Suppressor macrophage treated with lipopolysaccharide for 4 hours (primary cell): ENCODE measurements at places on chromosomes 16 and 17.
A peak's percentile ranks its signal among the peaks of the same experiment; 100 is the strongest.

DNA sequence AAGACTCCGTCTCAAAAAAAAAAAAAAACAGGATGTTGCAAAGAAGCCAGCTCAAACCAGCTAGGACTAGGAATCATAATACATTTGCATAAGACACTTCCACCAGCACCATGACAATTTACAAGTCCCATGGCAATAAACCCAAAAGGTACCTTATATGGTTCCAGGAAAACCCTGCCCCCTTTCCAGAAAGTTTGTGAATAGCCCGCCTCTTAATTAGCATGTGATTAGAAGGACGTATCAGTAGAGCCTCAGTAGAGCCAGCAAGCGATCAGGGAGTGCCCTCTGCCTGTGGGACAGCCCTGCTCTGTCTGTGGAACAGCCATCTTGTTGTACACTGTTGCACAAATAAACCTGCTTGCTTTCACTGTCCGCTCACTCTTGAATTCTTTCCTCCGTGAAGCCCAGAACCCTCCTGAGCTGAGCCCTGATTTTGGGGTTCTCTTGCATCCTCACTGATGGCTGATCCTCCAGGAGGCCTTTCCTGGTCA lies 14.0 kb downstream of the NUPR1 start:
- DNase-seq = peak; percentile 46

DNA sequence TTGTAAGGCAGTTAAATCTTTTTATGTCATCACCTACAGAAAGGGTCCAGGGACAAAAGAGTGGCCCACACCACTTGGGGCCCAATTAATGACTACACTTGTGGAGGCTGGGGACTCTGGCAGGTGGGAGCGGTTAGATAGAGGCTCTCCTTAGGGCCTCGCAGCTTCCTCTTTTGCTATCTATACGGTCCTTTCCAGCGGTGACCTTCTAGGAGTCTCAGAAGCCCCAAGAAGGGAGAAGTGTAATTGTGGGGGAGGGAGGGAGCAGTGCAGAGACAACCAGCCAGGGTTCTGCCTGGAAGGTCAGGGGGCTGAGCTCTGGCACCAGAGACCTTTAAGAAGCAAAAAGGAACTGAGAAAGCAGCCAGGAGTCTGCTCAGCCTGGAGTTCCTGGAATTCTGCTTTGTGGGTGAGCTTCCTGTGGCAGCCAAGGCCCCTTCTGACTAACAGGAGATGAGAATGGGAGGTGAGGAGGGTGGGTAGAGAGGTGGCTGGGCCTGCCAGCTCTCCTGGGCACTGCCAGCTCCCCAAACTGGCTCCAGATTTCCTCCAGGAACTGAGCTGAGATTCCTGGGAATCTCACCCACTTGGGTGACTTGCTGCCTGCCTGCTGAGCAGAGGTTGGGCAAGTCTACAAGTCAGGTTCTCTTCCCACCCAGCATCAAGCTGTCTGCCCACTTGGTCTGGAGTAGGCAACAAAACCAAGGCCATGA lies 16.3 kb upstream of the MAP3K14 start:
- peak; percentile 91 for DNase-seq

DNA sequence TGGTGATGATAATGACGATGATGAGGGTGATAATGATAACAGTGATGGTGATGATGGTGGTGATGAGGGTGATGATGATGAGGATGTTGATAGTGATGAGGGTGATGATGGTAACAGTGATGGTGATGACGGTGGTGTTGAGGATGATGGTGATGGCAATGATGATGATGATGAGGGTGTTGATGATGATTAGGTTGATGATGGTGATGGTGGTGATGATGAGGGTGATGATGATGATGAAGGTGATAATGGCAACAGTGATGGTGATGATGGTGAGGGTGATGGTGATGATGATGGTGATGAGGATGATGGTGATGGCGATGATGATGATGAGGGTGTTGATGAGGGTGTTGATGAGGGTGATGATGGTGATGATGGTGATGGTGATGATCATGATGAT lies 93.8 kb upstream of the ZNF469 start:
- no peak for DNase-seq

- no peak for DNase-seq
These were observed 50.0 kb downstream of the PLD6 start for GRCh38 chr17:17156107-17156506.

- no peak for DNase-seq
These were observed 2.6 kb downstream of the BAIAP3 start for GRCh38 chr16:1335996-1336395.

- DNase-seq = no peak
These were observed 12.9 kb upstream of the MYO18A start for GRCh38 chr17:29193146-29193545.

DNA sequence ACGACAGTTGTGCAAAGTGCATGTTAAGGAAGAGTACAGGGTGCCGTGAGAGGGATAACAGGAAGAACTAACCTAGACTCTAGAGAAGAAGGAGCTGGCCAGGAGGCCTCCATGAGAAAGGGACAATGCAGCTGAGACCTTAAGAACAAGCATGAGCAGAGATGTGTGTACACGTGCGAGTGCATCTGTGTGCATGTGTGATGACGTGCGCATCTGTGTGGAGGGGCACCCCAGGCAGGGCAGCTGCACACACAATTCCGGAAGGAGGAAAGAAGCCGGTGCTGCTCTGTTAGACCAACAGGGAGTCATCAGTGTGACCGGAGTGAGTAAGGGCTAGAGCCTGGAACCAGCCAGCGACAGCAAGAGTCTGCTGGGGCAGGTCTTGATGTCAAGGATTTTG lies 7.6 kb upstream of the KIF19 start:
- DNase-seq = no peak

GRCh38 chr17:9419932-9420453 lies 155.6 kb downstream of the STX8 start:
- no peak for DNase-seq

GRCh38 chr17:6995500-6996255 lies at the start of gene ALOX12:
ALOX12 (plus strand) TSS chr17:6996049; CDS start chr17:6996118, 69 bp downstream.
- no peak for DNase-seq

DNA sequence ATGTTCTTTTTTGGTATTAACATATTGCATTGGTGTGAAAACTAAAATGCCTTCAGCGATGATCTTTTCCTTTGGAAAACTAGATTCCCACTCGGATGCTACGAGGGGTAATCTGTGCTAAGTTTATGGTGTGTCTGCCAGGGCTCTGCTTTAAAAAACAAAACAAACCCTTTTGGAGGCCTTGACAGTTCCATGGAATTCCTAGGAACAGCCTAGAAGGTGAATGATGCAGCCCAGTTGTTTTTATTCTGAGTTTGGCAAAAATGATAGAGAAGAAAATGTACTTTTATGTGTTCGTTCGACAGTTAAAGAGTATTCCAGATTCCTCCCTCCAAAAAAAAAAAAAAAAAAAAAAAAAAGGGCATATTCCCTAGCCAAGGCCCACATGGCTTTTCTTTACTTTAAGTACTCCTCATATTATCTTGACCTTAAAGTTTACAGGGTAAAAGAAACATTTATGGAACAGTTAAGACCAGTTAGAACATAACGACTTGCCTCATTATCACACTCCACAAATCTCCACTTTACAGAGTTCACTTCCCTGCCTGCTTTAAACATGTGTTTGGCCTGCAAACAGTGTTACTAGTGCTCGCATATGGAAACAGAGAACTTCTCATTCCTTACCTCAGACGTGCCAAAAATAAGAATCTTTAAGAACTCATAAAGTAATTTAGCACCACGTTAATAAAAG lies 159.1 kb downstream of the WWOX start:
- no peak for DNase-seq

DNA sequence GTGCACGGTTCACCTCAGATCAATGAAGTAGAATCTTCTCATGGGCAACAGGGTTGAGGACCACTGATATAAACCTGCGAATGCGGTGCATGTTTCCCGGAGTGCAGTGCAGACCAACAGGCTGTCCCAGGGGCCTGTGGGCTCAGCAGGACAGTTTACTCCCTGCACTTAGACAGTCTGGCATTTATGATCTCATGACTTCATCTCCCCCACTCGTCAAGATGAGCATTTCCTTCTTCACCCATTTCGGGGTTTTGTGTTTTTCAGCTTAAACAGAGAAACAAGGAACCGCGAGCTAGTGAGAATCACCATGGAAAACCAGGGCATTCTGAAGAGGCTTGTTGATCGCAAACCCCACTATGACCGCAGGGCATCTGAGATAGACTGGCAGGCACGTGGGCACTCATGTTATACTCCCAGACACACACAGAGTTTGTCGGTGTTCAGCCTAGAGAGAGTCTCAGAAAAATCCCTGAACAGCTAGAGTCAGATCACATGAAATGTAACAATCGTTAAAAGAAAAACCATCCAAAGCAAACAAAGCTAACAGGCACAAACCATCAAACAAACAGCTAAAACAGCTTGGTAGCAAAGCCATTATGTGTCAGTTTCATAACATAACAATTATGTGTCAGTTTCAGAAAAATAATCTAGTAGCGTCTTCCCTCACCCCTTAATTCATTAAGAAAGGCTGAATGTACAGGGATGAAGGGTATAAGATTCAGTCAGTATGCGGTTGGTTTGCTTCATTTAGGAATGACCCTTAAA lies 2.9 kb downstream of the CFAP97D1 start:
- peak; percentile 39 for DNase-seq

GRCh38 chr17:5861854-5862253 lies 208.3 kb upstream of the WSCD1 start:
- DNase-seq = no peak

- DNase-seq = no peak
These were observed 18.4 kb upstream of the HOXB13 start for GRCh38 chr17:48746916-48747444.

GRCh38 chr16:30556125-30556473 lies 2.1 kb downstream of the ZNF764 start:
- DNase-seq = no peak

- DNase-seq = no peak
These were observed 19.6 kb upstream of the CACNA1H start for GRCh38 chr16:1133271-1133670.

GRCh38 chr16:59635674-59636073 lies 901.6 kb upstream of the GOT2 start:
- no peak for DNase-seq

DNA sequence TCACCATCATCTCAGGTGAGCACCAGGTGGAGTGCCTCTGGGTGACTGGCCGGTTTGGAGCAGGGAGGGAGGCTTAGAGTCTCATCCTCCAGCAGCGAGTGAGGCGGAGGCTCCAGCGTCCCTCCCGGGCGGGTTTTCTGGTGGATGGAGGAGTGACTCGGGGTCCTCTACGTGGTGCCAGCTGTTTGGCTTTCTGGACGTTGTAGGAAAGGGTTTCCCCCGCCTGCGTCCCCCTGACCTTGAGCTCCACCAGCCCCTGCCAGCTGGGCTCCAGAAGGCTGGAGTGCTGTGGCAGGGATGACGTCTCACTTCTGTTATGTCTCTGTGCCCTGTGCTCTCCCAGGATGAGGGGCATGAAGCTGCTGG lies 522 bp downstream of the DNASE1 start:
- DNase-seq = no peak

- no peak for DNase-seq
These were observed 5.6 kb upstream of the ST3GAL2 start for GRCh38 chr16:70444249-70445063.
